ENCODE measurements at places on chromosomes 5 and 9.

- DNase-seq: no peak
These were observed 32.8 kb upstream of the FANCC start for GRCh38 chr9:95350266-95350665.

- DNase-seq: no peak
These were observed 6.1 kb downstream of the SETX start for GRCh38 chr9:132348676-132349075.

GRCh38 chr5:142816531-142817430 is 46.6 kb downstream of the ARHGAP26 start:
- no peak for DNase-seq

- no peak for DNase-seq
These were observed 125.7 kb downstream of the ELAVL2 start for GRCh38 chr9:23700359-23700758.

All from HCT116 (cell line).